Activated CD4-positive, alpha-beta T cell treated with anti-CD3 and anti-CD28 coated beads, Interleukin-2, amount 50 U/mL, for 48 hours (primary cell): ENCODE measurements at places on chromosomes 12 and 14.

- DNase-seq = no peak
These were observed 608 bp upstream of the PIANP start for GRCh38 chr12:6701078-6701768.

DNA sequence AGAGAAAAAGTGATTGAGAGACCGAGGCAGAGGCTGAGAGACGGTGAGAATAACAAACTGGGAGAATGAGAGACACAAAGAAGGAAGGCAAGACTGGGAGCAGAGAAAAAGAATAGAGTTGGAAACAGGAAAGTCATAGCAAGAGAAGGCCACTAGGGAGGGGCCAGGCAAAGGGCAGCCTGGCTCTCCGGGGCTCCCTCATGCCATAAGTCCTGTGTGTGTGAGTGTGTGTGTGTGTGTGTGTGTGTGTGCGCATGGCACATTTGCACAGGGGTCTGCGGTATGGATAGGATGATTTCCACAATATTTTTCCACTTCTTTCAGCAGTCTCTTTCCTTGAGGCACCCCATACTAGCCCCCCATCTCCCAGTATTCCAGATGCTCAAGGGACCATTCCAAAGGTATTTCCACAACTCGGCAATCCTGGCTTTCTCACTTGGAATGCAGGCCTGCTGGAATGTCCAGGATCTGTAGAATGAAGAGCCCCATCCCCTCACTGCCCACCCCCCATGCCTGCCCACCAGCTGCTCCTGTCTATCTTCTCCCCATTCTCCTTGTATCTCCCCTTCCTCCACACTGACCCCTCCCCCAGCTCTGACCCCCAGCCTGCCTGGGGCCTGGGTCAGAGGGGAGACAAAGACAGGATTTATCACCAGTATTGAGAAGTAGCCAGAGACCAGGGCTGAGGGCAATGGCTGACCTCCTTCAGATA, 9.0 kb downstream of the GPR84 start:
- DNase-seq = no peak

DNA sequence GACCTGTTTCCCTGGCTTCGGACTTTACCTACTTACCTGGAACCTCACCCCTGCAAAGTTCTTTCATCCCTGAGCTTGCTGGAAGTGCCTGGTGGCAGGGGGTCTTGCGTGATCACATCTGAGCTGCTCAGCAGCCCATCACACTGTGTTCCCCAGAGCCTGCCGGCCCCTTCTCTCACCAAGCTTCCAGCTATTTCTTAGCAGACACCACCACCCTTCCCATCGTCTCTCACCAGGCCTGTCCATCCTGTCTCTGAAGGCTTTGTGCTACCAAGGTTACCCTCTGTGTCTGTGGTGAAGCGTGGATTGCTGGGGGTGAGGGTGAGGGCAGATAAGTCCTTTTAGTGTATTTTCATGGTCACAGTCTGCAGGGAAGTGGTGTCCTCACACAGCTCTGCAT, 78.8 kb upstream of the NRXN3 start:
- DNase-seq = no peak

GRCh38 chr12:57744194-57744776, 554 bp upstream of the TSPAN31 start:
- peak; percentile 80 for DNase-seq

- no peak for DNase-seq
These were observed 78.8 kb downstream of the TMCC3 start for GRCh38 chr12:94571556-94571955.

- DNase-seq = no peak
These were observed at the start of gene SIX1 for GRCh38 chr14:60648934-60649874. SIX1 (minus strand) TSS chr14:60649477; CDS start chr14:60649189, 288 bp downstream.

- no peak for DNase-seq
These were observed 58.7 kb downstream of the BCAT1 start for GRCh38 chr12:24890048-24890803.

DNA sequence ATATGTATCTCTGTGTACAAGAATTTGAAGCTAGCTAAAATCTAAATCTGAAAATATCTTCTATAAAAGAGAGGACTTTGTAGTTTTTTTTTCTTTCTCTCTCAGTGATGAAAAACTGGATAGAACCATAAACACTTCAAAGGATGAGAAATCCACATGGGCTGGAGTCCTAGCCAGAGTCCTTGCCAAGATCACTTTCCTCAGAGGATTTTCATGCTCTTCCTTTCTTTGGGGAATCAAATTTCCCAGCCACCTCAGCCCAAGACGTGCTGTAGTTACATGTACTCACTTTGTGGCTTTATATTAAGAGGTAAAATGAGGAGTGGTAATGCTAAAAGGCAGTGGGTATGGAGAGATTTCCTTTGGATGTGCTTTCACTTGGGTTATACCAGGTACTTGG, 110.3 kb downstream of the SLC38A1 start:
- no peak for DNase-seq

GRCh38 chr12:4817880-4818279, 91.8 kb upstream of the KCNA1 start:
- DNase-seq = no peak

DNA sequence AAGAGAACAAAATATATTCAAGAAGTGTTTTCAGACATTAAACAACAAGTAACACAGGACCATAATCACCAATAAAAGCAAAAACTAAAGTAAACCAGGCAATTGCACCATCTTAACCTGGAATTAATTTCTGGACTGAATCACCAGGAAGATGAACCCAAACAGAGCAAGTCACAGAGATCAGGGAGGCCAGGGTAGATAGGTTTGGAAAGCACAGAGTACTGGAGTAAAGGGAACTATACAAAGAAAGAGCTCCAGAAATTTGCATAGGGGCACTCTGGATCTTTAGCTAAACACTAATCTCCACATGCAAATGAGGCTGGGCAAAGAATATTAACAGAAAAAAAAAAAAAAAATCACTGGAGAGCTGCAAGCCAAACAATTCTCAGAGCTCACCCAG, 84.7 kb downstream of the NUAK1 start:
- DNase-seq = no peak

- DNase-seq = no peak
These were observed 163.1 kb upstream of the TMPO start for GRCh38 chr12:98352218-98352811.

DNA sequence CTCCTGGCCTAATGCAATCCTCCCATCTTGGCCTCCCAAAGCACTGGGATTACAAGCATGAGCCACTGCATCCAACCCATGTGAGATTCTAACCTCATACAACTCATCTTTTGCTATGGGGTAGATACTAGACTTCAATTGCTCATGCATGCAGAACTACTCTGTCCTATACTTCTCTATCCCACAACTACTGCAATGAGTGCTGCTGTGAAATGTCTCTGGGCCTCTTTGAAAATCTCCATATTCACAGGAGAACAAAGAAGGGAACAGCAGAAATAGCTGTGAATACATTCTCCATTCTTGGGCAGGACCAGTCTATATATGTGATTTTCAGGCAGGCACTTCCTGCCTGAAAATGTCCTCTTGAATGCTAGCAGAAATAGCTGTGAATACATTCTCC, 220.7 kb upstream of the GRIP1 start:
- no peak for DNase-seq

DNA sequence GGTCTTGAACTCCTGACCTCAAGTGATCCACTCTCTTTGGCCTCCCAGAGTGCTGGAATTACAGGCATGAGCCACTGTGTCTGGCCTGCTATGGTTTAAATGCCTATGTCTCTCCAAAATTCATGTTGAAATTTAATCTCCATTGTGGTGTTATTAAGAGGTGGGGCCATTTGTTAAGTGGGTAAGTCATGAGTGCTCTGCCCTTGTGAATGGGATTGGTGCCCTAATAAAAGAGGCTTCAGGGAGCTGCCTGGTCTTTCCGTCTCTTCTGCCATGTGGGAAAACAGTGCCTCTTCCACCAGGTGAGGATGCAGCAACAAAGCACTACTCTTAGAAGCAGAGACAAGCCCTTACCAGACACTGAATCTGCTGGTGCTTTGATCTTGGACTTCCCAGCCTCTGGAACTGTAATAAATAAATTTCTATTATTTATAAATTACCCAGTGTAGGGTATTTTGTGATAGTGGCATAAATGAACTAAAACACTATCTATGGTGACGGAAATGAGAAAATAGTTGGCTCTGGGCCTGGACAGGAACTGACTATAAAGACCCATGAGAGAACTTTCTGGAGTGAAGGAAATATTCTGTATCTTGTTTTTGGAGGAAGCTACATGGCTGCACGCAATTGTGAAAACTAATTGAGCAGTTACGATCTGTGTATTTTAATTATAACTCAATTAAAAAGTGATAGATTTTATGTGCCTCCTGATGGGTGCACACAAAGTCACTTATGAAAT, 12.1 kb upstream of the ATP23 start:
- DNase-seq = no peak

GRCh38 chr14:67722293-67722692, 20.6 kb downstream of the RDH12 start:
- DNase-seq = no peak

- DNase-seq = no peak
These were observed 168.7 kb upstream of the PDZRN4 start for GRCh38 chr12:41019461-41019860.

DNA sequence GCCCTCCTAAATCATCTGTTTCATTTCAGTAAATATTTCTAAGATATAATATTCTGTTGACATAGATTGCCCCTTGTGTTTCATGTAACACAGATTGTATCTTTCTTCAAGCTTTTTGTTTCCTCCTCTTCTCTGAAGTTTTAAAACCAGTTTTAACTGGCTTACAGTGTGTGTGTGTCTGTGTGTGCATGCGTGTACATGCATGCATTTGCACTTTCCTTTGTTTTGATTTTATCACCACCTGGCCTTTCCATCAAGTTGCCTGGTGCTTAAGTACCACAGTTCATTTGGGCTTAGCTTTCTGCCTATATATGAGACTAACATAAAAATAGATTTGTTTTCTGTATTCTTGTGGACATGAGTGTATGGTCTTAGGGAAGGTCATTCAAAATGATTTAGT, 31.9 kb downstream of the ETNK1 start:
- DNase-seq = no peak

- no peak for DNase-seq
These were observed 43.5 kb downstream of the TMX1 start for GRCh38 chr14:51283402-51284085.

- DNase-seq = peak; percentile 66
These were observed 64.2 kb downstream of the PHETA1 start for GRCh38 chr12:111304642-111305071.

GRCh38 chr12:20492251-20492760, 124.0 kb downstream of the PDE3A start:
- DNase-seq = peak; percentile 1

DNA sequence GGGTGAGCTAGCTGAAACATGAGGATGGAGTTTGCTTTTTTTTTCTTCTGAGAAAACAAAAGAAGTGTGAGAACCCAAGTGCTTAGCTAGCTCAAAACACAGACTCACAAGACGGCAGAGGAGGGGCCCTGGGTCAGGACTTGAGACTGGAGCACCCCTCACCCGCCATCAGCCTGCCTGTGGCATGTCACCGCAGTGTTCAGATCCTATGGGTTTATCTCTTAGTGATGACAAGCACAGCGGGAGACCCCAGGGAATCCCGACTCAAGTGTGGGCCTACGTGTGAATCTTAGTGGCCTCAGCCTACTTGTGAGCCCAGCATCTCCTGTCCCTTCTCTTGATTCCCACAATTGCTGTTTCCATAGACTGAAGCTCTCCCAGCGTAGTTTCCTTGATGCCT, 22.9 kb downstream of the DYRK4 start:
- no peak for DNase-seq

DNA sequence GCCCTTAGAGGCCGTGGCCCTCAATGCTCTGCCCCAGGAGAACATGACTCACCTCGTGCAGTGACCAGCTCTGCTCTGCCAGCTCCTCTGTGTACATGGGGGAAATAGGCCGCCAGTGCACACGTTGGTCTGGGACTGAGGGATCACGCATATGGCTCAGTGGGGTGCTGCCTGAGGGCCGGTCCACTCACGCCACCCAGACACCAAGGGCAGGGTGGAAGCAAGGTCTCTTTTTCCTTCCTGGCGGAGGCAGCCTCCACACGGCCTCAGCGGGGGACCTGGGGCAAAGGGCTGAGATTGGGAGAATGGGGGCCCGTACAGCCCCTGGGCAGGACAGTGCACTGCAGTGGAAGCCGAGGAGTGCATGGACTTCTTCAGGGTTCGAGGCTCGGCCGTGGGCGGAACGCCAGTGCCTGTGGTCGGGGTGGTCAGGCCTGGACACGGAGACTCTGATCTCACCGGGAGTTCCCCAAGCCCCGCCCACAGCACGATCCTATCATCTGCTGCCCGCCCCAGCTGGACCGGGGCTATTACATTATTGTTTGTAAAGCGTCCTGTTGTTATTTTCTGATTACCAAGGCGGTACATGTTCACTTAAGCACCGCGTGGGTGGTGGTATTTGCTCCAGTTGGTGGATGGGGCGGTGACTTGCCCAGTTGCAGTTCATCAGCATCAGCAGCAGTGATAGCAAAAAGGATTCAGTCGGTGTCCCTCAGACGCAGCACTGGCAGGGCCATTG, 38.8 kb upstream of the TDRD9 start:
- DNase-seq = no peak
